ENCODE measurements at places on chromosomes 2 and 18.
A peak's percentile ranks its signal among the peaks of the same experiment; 100 is the strongest.

GRCh38 chr18:55833543-55833942 is 245.6 kb upstream of the TCF4 start:
- DNase-seq: no peak

DNA sequence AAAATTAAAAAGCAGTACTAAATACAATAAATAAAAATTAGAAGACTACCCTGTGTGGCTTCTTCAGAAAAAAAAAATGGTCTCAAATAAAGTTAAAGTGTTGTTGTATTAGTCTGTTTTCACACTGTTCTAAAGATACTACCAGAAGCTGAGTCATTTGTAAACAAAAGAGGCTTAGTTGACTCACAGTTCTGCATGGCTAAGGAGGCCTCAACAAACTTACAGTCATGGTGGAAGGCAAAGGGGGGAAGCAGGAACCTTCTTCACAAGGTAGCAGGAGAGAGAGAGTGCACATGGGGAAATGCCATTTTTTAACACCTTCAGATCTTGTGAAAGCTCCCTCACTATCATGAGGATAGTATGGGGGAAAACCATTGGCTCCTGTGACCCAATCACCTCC is 612.8 kb downstream of the RNF144A start:
- DNase-seq: no peak

- no peak for DNase-seq
These were observed 5.2 kb upstream of the GPR55 start for GRCh38 chr2:230930149-230930780.

GRCh38 chr18:7946734-7947377 is 379.7 kb downstream of the PTPRM start:
- no peak for DNase-seq

- DNase-seq: no peak
These were observed 27.9 kb downstream of the PUM2 start for GRCh38 chr2:20322527-20323300.

- DNase-seq: no peak
These were observed 36.8 kb upstream of the GPD2 start for GRCh38 chr2:156399224-156399949.

GRCh38 chr2:33223856-33224255 is 252.6 kb upstream of the RASGRP3 start:
- DNase-seq: no peak

DNA sequence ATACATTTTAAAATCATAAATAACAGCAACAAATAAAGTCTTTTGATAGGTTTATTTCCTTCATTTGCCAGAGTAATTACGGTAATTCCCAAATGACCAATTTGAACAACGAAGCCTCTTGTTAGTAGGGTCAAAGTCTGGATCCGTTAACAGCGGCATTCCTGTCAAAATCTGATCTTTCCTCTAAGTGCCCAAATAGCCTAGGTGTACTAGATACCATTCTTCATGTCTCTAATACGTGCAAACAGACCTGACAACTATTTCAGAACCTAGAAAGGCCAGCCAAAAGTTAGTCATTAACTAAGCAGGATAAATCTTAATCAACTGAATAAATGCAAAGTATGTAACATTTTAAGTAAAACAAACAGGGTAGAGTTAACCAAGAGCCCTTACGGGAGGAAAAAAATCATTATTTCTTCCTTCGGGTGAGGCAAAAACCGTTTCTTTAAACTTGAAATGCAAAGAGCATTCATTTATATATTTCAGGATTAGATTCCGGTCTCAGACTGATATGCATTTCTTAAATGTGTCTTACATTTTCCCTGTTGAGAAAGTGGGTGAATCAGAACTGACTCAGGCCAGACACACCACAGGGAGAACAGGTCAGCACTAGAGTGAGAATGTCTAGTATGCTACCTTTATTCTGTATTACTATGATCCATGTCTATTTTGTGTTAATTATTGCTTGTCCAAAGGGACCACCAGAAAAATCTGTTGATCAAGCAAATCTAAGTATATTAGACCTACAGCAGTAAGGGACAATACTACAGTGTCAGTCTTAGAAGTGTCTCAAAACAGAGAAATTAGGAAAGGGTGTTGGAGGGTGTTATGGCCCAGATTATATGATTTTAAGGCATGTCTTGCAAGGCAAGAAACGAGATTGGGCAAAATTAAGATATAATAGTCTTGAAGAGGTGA is 141.5 kb upstream of the NDUFV2 start:
- no peak for DNase-seq

DNA sequence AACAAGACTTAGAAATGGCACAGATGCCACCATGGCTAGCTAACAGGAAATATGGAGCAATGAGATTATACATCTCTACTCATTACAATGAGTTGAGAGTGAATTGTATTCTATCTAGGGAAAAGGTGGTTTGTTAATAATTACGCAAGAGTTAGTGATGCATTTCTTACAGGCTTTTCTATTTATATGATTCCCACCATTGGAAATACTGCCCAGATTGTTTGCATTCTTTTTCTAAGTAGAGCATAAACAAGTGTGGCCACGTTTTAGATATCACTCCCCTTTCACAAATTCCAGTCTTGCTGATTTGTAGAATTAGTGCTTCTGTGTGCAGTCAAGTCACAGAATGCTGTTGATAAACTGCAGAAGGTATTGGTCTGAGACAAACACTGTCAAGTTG is 56.6 kb downstream of the ZNF804A start:
- no peak for DNase-seq

DNA sequence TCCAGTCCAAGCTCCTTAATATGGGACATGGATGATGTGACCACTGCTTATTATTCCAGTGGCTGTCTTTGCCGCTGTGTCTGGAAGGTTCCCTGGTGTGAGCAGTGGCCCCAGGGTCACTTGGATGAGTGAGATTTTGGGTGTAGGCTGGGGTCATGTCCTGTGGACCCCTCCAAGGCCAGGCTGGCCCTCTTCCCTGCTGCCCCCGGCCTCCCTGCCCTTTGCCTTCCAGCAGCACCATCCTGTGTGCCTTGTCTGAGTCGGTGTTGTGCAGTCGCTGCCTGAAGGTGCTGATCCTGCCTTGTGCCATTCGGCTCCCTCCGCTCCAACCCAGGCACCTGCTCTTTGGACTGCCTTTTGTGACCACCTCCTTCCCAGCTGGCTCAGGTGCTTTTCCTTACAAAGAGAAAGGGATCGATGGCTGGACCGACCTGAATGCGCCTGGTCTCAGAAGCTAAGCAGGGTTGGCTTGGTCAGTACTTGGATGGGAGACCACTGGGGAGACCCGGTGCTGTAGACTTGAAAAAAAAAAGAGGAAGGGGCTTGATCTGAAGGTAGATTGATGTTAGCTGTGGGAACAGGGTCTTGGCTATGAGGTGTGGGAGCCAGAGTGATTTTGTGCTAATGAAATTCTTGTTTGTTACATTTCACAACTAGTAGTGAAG is 16.7 kb upstream of the GREB1 start:
- no peak for DNase-seq

DNA sequence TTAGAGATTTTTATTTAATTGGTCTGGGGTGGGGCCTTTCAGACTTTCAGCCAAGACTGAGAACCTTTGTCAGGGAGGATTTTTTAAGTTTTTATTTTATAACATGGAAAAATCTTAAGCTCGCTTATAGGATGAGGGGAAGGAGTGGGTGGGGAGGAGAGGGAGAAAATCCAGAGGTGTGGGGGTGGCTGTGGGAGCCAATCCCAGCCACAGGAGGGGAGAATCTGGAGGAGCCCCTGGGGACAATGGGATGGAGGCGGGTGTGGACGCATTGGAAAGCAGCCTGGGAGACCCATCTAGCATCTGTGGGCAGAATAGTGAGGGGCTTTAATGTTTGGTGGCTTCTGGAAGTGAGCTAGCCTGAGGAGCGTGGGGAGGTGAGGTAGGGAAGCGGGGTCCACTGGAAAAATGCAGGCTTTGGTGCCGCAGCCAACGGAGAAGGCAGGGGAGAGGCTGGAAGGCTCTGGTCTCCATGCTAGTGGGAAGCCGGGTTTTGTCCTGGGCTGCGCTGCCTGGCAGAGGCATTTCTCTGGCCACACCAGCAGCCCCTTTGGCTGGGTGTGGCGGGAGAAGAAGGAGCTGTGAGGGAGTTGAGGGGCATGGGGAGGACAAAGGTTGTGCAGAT is 11.5 kb upstream of the INPP5D start:
- no peak for DNase-seq

DNA sequence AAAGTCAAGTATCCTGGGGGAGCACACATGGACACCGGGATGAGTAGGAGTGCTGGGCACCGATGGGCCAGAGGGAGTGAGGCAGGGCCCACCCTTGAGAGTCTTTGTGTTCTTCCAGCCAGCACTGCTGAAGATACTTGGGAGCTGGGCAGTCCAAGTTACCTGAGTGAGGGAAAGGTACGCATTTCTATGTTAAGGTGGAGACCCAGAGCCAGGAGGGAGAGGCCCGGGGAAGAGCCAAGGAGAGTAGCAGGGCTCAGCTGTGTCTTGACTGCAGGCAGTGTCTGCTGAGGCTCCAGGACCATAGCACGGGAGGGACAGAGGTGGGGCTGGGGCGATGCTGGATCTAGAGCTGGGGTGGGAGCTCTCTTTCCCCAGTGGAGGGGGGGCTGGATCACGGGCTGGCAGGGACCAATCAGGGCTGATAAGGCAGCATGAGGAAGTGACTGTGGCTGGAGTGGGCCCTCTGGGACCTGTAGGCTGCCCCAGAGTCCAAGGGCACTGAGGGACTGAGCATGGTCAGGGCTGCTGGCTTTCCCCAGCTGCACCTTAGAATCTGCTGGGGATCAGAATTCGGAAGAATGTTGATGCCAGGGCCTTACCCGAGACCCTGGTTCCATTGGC is 289.2 kb downstream of the PHLPP1 start:
- DNase-seq: no peak

GRCh38 chr2:155372969-155373368 is 674.5 kb downstream of the KCNJ3 start:
- no peak for DNase-seq

DNA sequence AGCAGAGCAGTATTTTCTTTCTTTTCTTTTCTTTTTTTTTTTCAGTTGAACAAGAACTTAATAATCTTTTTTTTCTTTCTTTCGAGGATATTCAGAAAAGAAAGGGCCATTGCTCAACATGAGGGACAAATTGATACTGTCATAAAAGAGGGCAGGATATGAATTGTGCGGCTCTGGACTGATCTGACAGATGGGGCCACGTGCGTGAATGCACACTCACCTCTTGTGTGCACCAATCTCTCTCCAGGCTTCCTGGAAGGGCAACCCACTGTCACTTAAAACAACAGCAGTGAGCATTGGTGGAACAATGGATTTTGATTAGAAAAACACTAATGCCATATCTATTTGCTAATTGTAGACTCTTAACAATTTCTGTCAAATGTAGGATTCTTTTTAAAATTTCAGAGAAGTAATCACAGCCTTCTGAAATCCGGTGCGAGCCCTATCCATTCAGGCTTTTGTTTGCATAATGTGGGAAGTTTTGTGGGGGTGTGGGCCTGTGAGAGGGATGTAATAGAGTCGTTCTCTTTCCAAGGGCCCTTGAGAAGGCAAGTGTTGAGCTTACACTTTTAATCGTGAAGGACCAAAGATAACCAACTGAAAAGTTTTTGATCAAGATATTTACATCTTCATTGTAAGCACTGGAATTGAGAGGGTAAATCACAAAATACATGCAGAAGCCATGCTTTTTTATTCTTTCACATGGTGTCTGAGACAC is 298.8 kb downstream of the SP3 start:
- no peak for DNase-seq

DNA sequence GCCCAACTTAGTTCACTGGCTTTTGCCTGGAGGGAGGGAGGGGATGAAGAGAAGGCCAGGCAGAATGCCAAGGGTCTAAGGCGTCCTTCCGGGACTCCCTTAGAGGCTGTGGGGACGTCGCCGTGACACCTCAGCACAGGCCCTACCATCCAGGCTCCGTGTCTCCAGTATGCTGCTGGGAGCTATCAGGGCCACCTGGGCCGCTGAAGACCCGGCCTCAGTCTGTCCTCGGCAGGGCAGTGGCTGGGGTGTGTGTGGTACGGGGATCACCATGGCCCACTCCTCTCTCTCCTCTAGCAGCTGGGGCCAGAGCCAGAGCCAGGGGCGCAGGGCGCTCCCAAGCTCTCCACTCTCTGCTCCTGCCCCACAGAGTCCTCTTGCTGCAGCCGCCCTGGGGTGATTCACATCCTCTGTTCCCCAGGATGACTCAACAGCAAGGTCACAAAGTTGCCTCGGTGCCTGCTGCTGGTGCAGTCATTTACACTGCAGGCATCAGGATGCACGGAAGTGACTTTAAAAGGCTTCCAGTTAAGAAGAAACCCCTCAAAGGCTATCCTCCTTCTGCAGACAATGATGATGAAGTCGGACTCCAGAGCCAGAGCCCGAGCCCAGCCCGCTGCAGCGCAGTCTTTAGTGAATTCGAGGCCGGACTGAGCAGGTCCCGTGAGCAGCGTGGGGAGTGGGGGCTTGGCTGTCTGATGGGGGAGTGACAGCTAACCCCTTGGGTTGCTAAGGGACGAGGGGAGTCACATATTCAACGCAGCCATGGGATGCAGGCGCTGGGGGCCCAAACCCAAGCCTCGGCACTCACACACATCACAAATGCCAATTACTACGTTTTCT is 31.9 kb downstream of the SNORC start:
- DNase-seq: peak; percentile 10

DNA sequence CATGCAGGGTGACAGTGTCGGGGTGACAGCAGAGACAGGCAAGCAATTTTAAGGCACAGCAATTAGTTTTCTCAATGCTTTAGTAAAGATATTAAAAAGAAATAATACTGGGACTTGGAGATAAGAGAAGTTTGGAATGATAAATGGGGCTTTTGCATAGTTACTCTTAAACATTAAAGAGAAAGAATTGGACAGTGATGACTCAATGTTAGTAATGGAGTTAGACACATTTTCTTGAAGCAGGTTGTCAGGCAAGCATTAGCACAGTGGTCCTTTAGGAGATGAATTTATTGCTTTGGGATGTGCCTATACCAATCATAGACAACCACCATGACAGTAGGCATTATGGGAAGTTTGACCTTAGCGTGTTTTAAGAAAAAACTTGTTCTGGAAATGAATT is 228.3 kb upstream of the RAB12 start:
- DNase-seq: no peak

- DNase-seq: no peak
These were observed 3.6 kb upstream of the NCL start for GRCh38 chr2:231467613-231468530.

DNA sequence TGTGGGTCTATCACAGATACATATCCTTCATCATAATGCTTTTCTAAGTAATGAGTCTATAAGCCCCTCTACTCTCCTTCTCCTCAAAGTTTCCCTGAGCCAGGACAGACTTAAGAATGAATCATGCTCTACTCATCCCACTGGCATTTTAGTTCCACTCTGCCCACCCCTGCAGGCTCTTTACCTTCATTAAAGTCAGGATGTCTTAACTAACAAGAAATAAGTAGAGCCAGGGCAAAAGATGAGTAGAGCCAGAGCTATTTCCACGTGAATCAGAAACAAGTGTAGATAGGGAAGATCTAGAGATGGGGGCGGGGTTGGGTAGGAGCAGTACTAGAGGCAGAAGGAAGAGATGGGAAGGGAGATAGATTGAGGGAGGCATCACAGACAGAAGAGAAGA is 790.5 kb downstream of the RNF144A start:
- DNase-seq: no peak

- DNase-seq: no peak
These were observed 5.8 kb downstream of the TSHZ1 start for GRCh38 chr18:75216212-75216910.

GRCh38 chr2:201353116-201353515 is 4.0 kb downstream of the FLACC1 start:
- no peak for DNase-seq
